GM10248 (cell line): ENCODE measurements at places on chromosomes 4 and X.
A peak's percentile ranks its signal among the peaks of the same experiment; 100 is the strongest.

DNA sequence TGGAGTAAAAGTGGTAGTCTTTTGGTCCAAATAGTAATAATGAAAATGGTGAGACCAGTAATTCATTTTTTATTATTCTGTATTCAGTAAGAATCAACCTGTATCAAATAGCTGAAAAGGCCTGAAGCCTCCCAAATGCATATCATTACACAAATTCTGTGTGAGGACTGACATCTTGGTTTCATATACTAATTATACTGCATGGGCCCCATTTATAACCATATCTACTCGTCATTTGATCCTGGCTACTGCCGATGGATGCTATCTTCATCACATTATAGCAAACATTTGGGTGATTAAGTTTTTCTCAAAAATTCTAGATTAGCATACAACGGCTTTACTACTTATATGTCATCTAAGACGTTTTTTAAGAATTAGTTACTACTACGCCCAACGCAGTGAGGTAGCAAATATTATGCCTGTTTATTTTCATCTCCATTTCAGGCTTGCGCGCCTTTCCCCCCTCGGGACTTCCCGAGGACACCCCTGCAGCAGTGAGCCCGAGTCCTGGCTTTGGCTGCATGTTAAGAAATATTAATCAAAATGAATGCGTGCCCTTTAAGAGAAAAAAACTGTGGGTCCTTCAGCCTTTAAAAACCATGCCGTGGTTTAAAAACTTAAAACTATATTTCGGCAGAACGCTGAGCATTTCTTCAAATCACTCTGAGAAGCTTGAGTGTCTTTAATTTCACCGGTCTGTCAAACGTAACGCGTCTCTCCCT lies 814 bp upstream of the MMAA start:
- DNase-seq, result peak; percentile 21

GRCh38 chr4:21901831-21902230 lies 46.7 kb downstream of the KCNIP4 start:
- DNase-seq, result no peak

- no peak for DNase-seq
Measured at GRCh38 chr4:76799718-76800117, 98.2 kb downstream of the SOWAHB start.

- peak; percentile 30 for DNase-seq
Measured at GRCh38 chr4:26985873-26986272, 125.2 kb downstream of the STIM2 start.

- DNase-seq, result no peak
Measured at GRCh38 chrX:27008486-27008885, 454.7 kb downstream of the PPP4R3C start.

- DNase-seq, result no peak
Measured at GRCh38 chr4:62517716-62518115, 1317.6 kb downstream of the ADGRL3 start.

- DNase-seq, result no peak
Measured at GRCh38 chrX:41086627-41086932, 1.3 kb downstream of the USP9X start.

- no peak for DNase-seq
Measured at GRCh38 chr4:32161392-32161791, 1441.2 kb downstream of the PCDH7 start.

- no peak for DNase-seq
Measured at GRCh38 chrX:155873188-155873587, 8.0 kb upstream of the VAMP7 start.

DNA sequence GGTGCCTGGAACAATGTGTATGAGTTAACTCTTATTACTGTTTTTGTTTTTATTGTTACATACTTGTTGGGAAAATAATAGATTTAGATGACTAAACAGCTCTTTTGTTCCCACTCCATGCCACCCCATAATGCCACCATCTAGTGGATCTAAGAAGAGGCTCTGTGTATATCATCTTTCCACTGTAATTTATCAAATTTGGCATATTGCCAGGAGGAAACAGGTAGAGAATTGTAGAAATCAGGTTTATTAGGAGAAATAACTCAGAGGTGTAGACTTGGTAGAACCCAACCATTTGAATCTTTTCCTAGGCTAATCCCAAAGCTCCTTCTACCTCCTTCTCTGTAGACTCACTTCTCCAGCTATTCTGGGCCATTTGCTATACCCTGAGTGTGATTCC lies 150.6 kb downstream of the GATB start:
- DNase-seq, result no peak

GRCh38 chr4:98262431-98262830 lies 1.2 kb downstream of the RAP1GDS1 start:
- no peak for DNase-seq

GRCh38 chrX:349196-349595 lies 30.6 kb upstream of the GTPBP6 start:
- no peak for DNase-seq

DNA sequence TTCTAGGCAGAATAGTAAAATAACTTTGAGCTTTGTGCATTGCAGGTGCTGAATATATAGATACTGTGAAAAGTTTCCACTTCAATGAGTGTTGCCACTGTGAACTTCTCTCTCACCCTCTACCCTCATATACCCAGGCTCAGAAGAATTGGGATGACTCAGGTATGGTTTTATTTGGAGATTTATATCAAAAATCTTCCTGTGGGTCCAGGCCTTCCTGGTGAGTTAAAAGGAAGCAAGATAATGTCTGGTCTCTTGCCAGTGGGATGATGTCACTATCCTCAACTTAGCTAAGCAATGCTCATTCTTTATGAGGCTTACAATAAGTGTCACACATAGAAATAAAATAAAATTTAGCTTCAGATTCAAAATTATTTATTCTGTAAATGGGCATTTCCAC lies 153.3 kb upstream of the TENT5D start:
- DNase-seq, result no peak

- DNase-seq, result no peak
Measured at GRCh38 chr4:121593760-121594159, 103.0 kb downstream of the ANXA5 start.

- no peak for DNase-seq
Measured at GRCh38 chr4:89275587-89275986, 32.0 kb downstream of the GPRIN3 start.

DNA sequence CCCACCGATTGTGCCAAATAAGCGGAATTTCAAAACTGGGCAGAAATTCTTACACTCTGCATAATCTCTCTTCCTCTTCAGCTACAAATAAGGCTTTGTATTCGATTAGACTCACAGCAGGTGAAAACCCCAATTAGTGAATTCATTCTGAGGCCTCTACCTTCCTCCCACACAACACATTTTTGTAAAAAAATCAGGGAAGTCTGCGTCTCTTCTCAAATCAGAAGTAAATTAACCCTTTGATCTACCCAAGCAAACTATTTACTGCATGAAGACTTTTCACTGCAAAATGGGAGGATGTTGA lies 200.6 kb upstream of the FTHL17 start:
- peak; percentile 6 for DNase-seq

- DNase-seq, result no peak
Measured at GRCh38 chr4:2930135-2930757, 33.0 kb downstream of the NOP14 start.

DNA sequence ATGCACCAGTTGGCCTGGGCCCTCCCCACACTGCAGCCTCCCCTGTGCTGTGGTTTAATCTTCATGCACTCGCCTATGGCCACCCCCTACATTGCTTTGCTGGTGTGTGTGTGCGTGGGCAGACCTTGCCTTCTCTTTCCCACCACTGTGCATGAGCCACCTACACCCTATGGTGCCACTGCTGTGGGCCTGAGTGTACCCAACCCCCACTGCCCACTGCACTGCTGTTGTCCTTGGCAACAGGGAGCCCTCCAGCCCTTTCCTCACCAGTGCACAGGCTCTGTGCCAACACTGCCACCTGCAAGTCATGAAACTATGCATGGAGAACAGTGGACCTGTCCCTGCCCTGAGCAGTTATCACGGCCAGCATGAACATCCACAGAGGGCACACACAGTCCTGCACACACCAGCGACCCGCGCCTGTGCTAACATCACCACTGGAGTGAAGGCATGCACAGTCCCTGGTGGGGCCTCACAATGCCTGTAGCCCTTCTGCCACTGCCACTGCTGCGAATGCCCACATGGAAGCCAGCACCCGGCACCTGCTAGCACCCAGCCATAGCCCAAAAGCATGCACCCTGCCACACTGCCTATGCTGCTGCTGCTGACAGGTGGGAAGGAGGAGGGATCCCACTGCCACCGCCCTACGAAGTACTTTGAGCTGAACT lies 237.8 kb upstream of the ARSJ start:
- no peak for DNase-seq
